ENCODE measurements at places on chromosomes 12 and 14.

GRCh38 chr14:60206837-60207533 is 41.8 kb upstream of the DHRS7 start:
- DNase-seq = no peak

DNA sequence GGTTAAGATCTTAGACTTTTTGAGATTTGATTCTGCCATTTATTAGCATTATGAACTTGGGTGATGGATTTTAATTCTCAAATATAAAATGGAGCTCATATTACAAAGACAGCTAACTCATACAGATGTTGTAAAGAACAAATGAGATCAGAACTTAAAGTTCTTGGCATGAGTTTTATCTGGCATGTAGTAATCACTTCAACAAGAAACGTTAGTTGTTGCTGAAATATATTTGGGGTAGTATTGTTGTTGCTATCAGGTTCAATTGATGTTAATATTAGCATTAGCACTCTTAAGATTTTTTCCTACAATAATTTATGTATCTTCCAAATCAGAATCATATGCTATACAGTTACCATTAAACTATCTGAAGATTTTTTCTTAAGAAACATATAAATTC is 71.0 kb downstream of the SLC6A15 start:
- DNase-seq = no peak

GRCh38 chr12:21764950-21765349 is 9.6 kb downstream of the KCNJ8 start:
- DNase-seq = no peak

DNA sequence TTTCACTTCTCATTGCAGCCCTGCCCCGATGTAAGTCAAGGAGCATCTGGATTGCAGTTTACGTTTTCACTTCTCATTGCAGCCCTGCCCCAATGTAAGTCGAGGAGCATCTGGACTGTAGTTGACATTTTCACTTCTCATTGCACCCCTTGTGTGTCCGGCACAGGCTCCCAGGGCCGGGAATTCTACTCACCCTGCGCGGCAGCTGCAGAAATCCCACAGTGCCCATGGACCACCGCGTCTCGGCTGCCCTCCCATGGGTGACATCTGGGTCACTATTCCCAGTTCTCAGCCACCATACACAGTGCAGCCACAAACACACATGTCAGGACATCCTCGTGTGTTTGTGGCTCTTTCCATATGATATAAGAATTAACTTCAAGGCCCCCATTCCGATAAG is 378.5 kb downstream of the ADGRD1 start:
- DNase-seq = no peak

- DNase-seq = no peak
These were observed 104.5 kb downstream of the MYRFL start for GRCh38 chr12:69929531-69929930.

GRCh38 chr14:96038558-96038919 is 623 bp upstream of the C14orf132 start:
- no peak for DNase-seq

DNA sequence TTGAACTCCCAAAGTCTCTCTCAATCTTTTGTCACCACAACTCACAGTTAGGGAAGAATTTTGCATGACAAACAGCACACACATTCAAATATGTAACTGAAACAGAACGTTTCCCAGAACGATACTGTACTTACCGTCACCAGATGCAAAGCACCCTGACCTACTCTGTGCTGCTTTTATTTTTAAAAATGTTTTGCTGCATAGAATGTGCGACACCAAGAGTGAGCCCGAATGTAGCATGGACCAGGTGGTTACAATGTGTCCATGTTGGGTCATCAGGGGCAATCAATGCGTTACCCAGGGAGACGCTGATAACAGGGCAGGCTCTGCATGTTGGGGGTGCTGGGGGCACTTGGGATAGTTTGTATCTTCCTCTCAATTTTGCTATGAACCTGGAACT is 14.6 kb upstream of the EIF5 start:
- no peak for DNase-seq

GRCh38 chr12:120257041-120257821 is 8.3 kb downstream of the PXN start:
- DNase-seq = peak; percentile 81

DNA sequence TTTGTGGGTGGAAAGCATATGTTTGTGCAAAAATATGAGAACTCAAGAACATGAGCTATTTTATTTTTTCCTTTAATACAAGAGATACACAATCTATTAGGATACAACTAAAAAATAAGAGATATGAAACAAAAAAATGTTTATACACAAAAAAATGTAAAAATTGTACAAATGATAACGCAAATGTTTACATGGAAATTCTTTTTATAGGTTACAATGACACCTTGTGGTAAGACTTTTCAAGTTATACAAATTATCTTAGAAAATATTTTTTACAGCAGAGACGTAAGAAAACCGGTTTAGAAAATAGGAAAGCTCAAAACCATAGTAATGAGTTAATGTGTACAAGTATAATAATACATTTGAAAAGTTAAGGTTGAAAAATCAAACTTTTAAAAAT is 25.5 kb downstream of the CEP83 start:
- DNase-seq = no peak

DNA sequence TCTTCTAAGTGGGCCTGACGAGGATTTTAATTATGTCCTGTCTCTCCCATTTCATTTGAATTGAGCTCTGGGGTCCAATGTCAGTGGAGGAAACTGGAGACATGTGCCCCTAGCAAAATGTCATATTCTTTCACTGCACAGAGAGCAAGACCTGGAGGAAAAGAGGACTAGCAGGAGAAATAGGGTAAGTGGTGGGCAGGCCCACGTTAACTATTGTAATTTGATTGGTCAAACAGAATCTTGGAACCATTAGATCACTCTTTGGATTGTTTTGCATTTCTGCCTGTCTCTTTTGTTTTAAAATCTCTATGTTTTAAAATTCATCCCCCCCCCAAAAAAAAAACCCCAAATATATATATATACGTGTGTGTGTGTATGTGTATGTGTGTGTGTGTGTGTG is 113.9 kb upstream of the PELI2 start:
- DNase-seq = no peak

- DNase-seq = peak; percentile 37
These were observed 269.3 kb downstream of the DAD1 start for GRCh38 chr14:22319526-22320361.

DNA sequence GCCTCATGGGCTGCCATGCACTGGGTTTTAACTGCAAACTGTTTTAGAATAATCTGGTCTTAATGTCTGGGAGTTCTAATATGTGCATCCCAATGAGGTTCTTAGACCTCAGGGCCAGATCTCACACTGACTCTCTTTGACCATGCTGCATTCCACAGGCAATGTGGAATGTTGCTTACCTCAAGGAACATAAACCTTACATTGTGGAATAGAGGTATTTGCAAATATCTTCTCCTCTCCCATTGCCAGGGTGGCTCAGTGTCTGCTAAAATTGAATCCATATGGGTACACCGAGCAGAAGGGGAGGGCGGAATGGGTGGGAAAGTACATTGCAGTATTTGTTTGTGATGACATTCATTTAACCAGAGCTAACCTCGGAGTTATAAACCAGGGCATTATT is 78.6 kb downstream of the CHST11 start:
- no peak for DNase-seq

DNA sequence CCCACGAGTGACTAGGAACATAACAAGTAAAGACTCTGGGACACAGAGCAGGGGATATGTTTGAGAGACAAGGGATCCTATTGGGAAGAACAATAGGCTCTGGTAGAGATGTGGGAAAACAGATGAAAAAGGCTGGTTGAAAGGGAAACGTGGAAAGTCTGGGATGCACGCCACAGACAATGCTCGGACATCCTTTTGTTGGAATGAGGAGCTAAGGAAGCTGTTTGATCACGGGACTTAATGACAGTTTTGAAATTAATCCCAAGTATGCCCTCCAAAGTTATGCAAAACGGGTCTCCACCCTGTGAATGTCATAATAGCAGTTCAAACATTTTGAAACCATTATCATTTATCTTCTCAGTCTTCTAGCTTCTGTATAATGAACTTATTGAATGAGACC is 31.7 kb upstream of the ANO2 start:
- no peak for DNase-seq

GRCh38 chr12:101653503-101653902 is 43.9 kb upstream of the CHPT1 start:
- no peak for DNase-seq

DNA sequence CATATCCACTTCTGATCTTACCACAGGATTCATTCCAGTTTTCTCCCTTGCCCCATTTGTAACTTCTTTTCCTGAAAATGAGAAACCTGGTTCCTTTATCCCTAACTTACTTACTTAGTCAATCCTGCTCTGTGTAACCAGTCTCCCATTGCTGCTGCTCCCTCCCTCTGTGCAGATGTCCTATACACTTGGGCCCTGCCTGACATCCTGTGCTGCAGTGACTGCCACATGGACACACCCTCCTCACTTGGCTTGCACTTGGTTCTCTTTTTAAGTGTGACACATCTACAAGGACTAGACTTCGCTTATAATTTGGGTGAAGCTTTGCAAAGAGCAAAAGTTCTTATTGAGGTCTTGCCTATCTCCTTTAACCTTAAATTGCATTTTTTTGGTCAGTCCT is 51.4 kb downstream of the FGD4 start:
- DNase-seq = no peak

DNA sequence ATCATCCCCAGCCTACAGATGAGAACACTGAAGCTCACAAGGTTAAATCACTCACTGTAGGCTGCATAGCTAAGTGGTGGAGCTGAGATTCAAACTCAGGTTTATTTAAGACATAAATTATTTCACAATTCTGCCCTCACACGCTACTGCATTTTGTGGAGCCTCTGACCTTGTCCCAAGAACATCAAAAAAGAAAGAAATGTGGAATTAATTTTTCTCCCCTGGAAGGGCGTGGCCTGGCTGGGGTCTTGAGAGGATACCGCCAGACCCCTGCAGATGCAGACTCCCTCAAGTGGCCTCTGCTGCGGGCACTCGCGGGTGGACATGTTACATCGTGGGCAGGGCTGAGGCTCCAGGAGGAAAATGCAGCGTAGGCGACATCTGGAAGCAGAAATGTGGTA is 40.6 kb downstream of the LTBP2 start:
- DNase-seq = no peak

GRCh38 chr12:59076622-59077021 is 156.3 kb upstream of the LRIG3 start:
- DNase-seq = no peak

- no peak for DNase-seq
These were observed 73.4 kb upstream of the PLEKHG3 start for GRCh38 chr14:64630778-64631177.

- DNase-seq = no peak
These were observed 7.8 kb downstream of the GMFB start for GRCh38 chr14:54480830-54481562.

GRCh38 chr12:95988506-95989275 is 7.5 kb downstream of the HAL start:
- no peak for DNase-seq

- DNase-seq = no peak
These were observed 128.4 kb upstream of the SSTR1 start for GRCh38 chr14:38079268-38079667.

- DNase-seq = no peak
These were observed 108.9 kb upstream of the RESF1 start for GRCh38 chr12:31850268-31850667.

DNA sequence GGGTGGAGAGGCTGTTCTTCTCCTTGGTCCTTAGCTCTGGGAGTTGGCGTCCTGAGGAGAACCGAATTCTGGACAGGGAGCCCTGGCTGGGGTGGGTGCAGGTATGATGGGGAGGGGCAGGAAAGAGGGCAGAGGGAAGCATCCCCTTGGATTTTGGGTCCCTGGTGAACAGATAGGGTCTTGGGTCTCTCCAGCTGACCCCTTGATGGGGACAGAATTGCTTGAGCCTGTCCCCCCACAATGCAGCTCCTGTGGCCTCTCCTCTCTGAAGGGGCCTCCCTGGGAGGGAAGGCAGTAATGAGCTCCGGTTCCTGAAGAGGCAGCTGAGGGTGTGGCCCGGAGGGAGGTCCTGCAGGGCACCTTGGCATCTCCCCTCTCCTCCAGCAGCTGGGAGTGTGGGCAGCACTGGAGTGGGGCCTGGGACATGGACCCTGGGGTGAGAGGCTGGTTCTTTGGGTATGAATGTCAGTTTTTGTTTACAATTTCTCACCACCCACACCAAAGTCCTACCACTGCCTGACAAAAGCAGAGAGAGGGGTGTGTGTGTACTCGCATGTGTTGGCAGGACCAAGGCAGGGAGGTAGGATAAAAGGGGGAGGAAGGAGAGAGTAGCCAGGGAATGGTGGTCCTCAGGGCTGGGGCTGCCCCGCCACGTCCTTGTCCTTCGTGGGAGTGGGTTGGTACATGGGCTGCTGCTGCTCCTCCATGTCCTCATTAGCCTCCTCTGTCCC is 7.7 kb upstream of the CEBPE start:
- DNase-seq = no peak

DNA sequence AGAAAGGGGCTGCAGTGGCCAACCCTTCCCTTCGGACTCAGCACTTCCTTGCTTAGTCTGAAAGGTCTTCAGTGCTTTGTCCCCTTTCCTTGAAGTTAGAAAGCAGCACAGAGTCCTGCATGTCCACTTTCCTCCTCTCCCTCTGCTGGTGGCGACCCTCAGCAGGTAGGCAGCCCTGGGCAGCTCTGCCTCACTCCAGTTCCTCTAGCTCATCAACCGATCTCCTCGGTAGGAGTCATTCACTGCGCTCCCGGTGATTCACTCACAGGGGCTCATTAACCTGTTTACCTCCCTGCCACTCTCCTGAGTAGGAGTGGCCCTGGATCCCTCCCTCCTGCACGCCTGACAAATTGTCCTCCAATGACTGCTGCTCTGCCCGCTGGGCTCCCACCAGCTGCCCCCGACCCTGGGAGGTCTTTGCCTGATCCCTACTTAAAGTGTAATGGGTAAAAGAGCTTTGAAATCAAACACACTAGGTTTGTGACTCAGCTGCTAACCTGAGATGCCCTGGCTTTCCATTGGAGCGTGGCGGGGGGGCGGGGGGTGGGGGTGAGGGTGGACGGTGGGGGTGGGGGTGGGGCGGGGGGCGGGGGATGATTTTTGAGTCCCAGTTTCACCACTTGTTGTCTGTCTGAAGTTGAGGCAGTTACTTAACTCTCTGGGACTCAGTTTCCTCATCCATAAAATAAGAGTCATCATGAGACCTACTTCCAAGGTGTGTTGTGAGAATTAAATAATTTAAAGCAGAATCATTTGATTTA is 4.2 kb downstream of the SCNN1A start:
- no peak for DNase-seq

GRCh38 chr12:34603382-34604035 is 581.2 kb downstream of the ALG10 start:
- DNase-seq = no peak

- DNase-seq = no peak
These were observed 42.2 kb upstream of the NOS1 start for GRCh38 chr12:117403586-117404139.

- no peak for DNase-seq
These were observed 25.9 kb downstream of the FUT8 start for GRCh38 chr14:65438266-65438933.

- no peak for DNase-seq
These were observed 5.2 kb downstream of the MYBPC1 start for GRCh38 chr12:101599771-101600484.

DNA sequence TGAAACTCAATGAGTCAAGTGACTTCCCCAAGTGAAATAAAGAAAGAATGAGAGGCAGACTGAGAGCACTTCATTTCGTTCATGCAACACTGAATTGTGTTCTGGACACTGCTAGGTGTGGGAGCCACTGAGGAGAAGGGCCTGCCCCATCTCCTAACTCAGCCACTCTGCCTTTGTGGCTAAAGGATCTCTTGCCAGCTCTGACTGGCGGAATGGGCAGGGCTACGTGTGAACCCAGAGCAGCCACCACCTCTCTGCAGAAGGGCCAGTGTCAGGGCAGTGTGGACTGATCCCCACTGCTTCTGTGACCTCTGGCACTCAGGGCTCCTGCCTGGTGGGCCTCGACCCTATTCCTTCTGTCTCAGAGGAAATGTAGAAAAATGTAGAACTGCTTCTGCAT is 46.5 kb upstream of the GZMB start:
- no peak for DNase-seq
